ENCODE measurements at places on chromosomes 1 and 21. TPM values are rescaled to one million over a fixed set of nuclear protein-coding genes. Genes with fewer than 3 reads are reported as not detected.

- DNase-seq, result no peak
Measured at GRCh38 chr21:28387220-28387619, 605.5 kb downstream of the LTN1 start.

ACTA1 gene
- polyA plus RNA-seq, result not detected

OXCT2 gene
- 0.06 TPM for polyA plus RNA-seq

DNA sequence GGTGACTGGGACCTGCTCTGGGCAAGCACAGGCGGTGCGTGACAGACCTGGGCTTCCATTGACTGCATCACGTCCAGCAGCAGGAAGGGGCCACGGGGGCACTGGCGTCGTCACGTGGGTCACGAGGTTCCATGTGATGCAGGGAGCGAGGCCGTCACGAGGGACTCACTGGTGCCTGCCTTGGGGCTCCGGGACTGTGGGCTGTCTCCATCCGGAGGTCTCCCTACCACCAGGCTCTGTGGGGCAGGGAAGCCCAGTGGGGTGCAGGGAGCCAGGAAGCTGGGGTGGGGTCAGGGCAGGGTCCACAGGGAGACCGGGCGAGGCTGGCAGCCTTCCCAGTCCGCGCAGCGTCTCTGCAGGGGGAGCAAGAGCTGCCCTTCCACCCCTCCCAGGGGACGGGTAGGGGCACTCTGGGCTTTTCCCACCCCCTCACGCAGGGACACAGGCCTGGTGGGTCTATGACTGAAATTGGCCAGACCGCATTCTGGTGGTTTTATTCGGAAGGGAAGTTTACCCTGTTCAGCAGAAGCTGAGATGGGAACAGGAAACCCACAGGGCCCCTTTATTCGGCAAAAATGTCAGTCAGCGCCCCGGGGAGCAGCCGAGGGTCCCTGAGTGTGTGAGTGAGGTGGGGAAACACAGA, 416 bp upstream of the TNFRSF14 start:
- DNase-seq, result no peak

GRCh38 chr1:169013821-169014220, 92.7 kb upstream of the ATP1B1 start:
- DNase-seq, result no peak

SYPL2 gene
- polyA plus RNA-seq, result 0.40 TPM

DNA sequence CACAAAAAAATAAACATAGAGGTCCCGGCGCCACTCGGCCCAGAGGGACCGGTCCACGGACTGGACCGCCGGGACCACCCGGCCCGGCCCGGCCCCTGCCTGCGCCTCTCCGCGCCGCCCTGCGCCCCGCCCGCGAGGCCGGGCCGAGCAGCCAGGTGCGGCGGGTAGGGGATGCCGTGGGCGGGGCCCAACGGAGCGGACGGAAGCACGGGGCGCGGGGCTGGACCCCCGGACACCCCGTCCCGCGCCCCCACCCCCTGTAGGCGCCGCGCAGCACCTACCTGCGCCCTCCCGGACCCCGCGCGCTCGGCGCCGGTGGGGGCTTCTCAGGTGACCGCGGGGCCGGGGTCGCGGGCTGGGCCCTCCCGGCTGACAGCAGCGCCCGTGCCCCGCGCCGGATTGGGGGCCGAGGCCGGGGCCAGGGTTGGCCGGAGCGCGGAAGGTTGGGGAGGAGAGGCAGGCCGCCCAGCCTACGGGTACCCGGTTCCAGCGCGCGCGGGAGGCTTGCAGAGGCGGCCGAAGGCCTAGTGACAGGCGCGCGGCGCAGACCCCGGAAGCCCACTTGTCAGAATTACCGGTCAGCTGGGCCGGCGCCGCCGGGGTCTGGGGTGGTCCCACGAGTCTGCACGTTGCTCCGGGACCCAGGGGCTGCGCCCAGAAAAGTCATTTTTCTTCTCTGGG, 351.9 kb upstream of the CAMK1G start:
- no peak for DNase-seq

DNA sequence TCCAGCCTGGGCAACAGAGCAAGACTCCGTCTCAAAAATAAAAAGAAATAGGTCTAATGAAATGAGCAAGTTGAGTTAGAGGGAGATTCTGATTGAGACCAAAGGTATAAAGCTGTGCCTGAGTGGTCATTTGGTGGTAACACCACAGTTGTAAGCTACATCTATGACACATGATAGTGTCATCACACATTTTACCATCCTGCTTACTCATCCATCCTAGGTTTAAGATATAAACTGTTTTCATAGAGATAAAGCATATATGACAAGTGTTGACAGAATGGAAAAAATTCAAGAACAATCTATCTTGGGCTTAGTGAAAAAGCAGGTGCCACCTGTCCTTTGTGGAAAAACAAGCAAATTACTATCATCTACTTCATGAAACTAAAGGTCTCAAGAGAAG, 7.1 kb upstream of the CFAP141 start:
- no peak for DNase-seq

DNA sequence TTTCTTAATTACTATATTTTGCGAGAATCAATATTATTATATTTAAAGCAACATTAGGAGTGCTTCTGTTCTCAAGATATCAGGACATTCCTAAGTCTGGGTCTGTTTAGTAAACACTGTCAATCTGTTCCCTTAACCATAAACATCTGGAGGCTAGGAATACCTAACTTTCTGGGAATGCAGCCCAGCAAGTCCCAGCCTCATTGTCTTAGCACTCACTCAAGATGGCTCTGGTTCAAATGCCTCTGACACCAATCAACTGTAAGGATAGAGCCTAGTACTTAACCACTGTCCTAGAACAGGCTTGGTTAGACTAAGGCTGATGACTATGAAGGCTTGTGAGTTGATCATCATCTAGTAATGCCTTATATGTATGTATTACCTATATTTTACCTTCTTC, 61.5 kb downstream of the TNN start:
- DNase-seq, result peak; percentile 4

DNA sequence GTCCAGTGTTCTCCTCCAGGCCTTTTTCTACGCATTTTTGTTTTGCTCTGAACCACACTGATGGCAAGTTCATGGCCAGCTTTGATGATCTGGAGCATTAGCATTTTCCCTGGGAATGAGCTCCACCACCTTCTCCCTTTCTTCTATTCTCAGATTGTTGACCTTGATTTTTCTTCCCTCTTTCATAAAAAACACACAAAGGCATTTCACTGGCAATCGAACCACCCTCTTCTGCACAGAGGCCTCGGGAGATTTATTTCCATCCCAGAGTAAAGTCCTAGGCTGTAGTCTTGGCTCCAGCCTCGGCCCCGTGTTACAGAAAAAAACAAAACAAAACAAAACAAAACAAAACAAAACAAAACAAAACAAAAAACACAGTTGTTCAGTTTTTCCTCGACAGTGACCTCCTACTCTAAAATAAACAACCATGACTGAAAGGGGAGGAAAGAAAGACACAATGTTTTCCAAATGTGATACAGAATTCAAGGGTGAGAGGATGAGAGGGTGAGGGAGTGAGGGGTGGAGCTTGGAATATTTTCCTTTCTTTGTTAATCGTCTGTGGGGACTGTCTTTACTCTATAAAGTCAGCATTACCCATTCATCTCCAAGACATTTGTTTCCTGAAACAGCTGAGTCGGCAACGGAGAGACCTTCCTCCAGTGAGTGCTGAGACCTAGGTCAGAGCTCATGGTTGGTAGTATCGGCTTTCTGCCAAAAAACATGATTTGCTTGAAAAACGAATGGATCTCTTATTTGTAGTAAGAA, 29.8 kb upstream of the RNF186 start:
- DNase-seq, result no peak

DNA sequence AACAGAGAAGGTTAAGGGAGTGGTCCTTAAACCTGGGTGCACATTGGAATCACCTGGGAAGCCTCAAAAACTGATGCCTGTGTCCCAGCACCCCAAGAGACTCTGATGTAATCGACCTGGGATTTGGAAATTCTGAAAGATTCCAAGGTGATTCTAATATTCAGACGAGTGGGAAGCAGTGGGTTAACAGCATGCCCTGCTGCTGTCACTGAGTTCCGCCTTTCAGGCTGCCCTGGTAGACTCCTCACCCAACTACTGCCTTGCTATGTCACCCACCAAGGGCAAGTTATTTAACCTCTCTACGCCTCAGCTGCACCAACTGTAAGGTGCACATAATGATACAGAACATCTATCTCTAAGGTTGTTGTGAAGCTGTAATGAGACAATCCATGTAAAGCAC, 59.2 kb downstream of the CD34 start:
- no peak for DNase-seq
